Stimulated activated CD4-positive, alpha-beta T cell treated with anti-CD3 and anti-CD28 coated beads, Interleukin-1b, Interleukin-23, amount 100 ng/mL, for 4 hours (primary cell): ENCODE measurements at places on chromosomes 11 and 22.

- DNase-seq: no peak
Measured at GRCh38 chr11:69512136-69512535, 30.7 kb downstream of the LINC01488 start.

DNA sequence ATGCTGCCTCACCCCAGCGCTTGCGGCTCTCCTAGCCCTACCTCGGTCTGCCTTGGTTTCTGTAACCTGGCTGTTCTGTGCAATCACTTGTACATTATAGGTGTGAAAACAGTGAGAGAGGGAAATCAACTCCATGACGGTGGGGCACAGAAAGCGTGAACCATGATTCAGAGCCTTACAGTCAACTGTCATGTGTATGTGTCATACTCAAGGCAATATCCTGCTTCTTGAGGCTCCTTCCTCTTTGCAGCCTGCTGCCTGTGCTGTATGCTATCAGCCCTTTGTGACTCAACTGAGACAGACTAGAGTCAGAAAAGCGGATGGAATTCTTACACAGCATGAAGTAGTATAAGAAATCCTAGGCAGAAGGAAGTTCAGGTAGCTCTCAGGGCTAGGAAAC is 2.1 kb downstream of the NRIP3 start:
- DNase-seq: peak; percentile 28

- DNase-seq: no peak
Measured at GRCh38 chr22:47582067-47582466, 819.6 kb downstream of the TBC1D22A start.

DNA sequence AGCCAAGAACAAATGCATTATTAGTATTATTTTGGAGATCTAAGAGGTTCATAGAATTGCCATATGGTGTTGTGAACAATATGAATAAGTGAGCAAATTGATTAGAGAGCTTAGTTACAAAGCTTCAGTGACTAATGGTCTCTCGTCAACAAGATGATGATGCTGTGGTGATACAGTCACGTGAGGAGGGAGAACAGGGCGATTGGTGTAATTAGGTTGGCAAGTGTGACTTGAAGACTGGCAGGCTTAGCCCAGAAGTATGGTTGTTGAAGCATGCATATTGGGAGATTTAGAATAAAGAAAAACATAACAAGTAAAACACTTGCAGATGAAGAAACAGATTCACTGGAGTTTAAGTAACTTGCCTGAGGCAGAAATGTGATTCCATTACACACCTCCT is 100.6 kb upstream of the SORL1-AS1 start:
- DNase-seq: no peak

DNA sequence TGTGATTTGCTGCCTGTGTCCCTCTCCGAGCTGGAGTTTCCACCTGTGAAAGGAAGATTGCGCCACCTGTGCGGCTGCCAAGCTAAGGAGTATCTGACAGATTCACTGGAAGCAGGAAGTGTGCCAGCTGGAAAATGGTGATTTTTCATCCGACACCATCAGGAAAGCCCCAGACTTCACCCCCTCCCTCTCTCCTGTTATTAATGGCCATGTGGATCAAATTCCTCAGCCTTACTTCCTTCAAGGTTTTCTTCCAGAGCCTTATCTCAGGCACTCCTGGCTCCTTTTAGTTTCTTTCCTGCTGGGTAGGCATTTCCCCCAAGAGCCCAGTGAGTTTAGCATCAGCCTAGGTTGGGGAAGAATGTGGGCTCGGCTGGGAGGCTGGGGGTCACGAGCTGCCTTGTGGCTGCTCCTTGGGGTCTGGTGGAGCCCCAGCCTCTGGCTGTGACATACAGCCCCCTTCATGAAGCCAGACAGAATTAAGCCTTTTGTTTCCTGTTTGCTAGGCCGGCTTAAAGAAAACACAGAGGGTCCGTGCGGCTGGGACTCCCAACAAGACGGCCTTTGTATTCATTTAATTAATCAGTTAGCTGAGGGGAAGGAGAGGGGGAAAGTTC is 37.1 kb downstream of the PKNOX2 start:
- no peak for DNase-seq
